ENCODE measurements at places on chromosomes 5 and 9.

DNA sequence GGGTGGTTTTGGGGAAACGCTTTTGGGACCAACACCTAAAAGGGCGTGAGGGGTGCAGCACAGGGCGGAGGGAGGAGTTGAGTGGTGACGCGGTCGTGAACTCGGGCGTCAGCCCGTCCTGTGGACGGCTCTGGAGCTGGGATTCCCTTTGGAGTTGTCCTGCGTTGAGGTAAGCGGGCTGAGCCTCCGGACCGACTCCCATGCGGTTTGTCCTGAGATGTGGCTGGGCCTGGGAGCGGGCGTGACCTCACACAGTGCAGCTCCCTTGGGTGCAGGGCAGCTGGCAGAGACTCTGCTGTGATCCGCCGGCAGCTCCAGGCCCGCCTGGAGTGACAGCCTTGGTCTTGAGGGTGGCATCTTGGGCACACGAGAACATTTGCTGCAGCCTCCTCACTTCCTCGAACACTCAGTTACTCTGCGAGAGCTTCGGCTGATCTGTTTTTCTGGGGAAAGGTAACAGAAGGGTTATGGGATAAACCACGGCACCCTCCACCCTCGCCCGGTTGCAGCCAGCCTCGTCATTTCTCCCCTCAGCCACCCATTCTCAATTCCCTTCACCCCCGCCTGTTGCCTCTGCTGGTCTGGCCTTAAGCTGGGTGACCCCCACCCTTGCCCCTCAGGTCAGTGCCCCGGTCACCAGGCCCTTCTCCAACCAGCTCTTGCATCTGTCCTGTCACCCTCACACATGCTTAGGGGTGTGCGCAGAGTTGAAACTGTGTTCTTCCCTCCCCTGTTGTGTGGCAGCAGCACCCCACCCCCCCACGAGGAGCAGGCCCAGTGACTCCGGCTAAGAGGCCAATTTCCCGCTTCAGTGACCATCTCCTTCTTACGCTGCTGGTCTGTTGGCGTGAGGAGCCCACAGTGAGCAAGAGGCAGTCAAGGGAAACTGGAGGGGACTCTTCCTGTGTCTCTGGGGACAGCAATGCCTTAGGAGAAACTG lies 94.2 kb upstream of the COL5A1 start:
- no peak for DNase-seq

DNA sequence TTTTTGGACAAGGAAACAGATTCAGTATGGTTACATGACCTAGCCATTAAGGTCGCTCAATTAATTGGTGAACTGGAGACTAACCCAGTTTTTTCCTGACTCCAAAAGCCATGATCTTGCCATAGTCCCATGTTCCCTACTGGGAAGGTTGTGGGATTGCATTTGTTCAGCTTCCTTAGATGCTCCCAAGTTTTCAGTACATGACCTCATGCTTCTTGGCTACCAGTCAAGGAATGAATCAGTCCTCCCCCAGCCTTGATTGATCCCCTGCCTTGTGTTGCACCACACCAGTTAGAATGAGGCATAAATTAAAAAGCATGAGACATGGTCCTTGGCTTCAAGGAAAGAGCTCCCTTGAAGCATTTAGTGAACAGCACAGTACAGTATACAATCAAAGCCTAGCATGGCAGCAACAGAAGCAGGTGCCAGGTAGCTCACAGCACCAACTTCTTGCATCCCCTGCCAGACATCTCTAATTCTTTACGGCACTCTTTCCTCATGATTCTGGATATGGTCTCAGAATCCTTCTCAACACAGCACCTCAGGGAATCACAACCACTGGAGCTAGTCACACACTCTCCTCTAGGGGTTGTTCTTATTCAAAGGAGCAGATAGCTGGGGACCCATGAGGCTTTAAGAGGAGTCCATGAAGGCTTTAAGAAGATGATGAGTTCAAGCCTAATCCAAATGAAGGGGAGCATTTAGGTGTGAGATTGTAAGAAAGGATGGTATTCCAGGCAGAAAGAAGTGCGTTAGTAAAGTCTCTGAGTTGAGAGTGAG lies 295.5 kb upstream of the CLINT1 start:
- no peak for DNase-seq

DNA sequence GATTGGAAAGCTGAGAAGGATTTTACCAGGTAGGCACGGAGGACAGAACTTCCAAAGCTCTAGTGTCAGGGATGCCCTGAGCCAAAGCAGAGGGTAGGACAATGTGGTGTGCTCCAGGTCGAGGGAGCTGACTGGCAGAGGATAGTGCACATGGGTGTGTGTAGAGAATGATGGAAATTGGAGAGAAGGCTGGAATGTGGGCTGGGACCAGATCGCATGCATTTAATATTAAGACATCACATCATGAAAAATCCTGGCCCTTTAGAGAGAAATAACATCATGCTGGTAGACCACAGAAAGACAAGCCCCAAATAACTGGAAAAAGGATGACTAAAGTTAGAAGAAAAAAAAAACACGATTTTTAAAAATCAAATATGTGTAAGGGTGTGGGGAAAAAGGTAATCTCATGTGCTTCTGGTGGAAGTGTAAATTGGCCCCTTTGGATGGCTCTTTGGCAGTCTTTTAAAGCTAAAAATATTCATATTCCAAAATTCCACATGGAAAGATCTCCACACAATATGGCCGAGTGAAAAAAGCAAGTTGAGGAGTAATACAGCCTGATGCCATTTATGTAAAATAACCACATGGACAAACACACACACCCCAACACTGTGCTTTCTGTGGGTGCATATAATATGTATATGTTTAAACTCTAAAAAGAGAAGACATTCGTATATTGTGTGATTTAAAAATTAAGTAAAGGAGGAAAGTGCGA lies 67.0 kb upstream of the TGFBR1 start:
- DNase-seq, result no peak

GRCh38 chr9:63816751-63817621 lies 1468.0 kb downstream of the FOXD4L5 start:
- DNase-seq, result no peak

GRCh38 chr5:54736003-54736797 lies 218.6 kb downstream of the SNX18 start:
- DNase-seq, result no peak

DNA sequence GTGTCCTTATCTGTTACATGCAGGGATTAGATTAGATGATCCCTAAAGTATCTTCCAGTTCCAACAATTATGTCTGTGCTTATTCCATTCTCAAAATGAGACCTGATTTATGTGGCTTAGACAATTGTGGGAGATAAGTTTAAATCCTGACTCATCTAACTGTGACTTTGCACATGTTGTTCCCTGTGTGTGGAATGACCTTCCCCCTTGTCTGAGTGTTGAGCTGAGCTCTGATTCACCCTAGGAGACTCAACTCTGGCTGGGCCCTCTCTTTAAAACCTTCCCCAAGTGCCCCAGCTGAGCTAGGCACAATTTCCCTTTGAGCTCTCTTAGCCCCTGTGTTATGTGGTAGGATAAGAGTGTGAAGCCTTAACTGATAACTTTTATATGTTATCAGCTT lies 118.9 kb upstream of the ELL2 start:
- no peak for DNase-seq

DNA sequence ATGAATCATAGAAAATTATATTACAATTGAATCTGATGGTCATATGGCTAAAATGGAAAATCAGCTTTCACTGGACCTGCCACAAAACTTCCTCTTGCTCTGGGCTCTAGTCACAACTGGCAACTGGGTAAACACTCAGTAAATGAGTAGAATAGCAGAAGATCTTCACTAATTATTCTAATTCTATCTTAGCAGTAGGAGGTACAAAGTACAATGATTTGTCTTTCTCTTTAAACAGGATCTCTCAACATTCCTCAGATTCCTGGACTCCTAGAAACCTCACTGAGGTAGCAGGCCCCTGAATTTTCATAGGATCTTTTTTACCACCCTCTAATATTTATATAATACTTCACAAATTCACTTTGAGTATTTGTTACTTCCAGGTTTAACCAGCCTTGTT lies 239.9 kb upstream of the SMARCA2 start:
- no peak for DNase-seq

DNA sequence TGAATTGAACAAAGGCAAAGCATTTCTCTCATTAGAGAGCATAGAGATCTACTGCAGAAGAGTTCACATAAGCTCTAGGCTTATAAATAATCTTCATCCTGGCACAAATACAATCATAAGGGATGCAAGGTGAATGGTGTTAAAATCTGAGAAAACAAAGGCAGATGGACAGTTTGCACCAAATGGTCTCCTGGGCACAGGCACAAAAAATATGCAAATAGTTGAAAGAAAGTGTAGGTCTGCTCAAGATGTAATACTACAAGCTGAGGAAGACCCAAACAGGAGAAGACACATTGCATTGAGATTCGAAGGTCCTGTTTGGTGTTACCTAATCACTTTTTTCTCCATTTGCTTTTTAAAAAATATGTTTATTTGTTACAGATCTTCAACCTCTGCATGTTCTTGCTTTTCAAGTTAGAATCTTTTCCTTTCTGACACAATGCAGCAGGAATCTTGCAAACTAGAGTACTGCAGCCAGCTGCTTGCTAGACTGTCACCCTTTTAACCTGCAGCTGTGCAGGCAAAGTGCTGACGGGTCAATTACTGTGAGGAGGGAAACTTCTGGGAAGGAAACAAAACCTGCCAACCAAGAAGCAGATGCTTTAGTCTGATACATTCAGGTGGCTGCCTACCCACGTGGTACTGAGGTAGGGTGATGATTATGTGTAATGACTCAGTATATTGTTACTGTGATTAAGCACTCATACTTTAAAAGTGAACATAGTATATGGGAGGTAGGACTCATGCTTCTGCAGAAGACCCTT lies 1048.6 kb upstream of the SEMA6A start:
- DNase-seq, result no peak

GRCh38 chr5:57432876-57433275 lies 49.7 kb downstream of the ACTBL2 start:
- DNase-seq, result no peak

- DNase-seq, result no peak
These were observed 61.7 kb downstream of the KLF9 start for GRCh38 chr9:70352802-70353201.

DNA sequence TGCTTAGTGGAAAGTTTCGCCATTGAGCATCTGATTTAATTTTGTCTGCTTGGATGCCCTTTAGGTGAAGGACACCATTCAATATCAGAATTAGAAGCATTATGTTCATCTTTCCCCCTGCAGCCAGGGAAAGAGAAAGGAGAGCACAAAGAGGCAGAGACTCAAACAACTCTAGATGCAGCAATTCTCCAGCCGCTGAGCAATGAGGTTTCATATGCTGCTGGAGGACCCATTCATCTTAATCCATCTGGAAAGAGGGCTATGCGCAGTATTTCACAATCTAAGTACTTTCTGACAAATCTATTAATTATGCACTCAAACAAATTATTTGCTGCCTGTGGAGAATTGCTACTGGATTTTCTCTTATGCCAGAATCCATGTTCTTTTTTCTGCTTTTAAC lies 527.0 kb upstream of the TUSC1 start:
- no peak for DNase-seq

GRCh38 chr9:35653611-35654010 lies 2.9 kb upstream of the SIT1 start:
- DNase-seq, result no peak

GRCh38 chr5:60339691-60340201 lies 360.2 kb downstream of the DEPDC1B start:
- no peak for DNase-seq

GRCh38 chr5:151154931-151155774 lies 2.4 kb downstream of the ANXA6 start:
- no peak for DNase-seq

DNA sequence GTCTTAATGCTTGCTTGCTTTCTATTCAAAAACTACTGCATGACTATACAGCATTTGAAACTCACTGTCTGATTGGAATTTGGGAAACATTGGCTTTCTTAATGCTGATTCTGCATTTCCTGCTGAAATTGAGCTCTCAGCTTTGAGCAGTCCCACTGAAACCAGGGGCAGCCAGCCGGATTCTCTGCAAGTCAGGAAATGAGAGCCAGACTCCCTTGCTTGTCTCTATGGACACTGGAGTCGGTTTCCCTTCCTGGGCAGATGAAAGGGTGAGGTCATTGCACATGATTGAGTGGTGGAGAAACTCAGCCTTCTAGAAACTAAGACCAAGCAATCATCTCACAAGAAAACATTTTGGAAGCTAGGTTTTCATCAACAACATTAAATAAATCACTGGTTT lies 119.7 kb upstream of the SPATA31C2 start:
- DNase-seq, result no peak

- no peak for DNase-seq
These were observed 38.2 kb upstream of the DMXL1 start for GRCh38 chr5:119032656-119033055.

GRCh38 chr9:68541568-68541967 lies 885 bp upstream of the TMEM252 start:
- DNase-seq, result no peak

GRCh38 chr5:113182658-113183344 lies 206.2 kb downstream of the DCP2 start:
- DNase-seq, result no peak

GRCh38 chr9:111799915-111800526 lies 5.3 kb upstream of the SHOC1 start:
- no peak for DNase-seq

GRCh38 chr9:83130541-83130940 lies 67.6 kb upstream of the RASEF start:
- DNase-seq, result no peak

- DNase-seq, result peak; percentile 82
These were observed 142.3 kb upstream of the ANKH start for GRCh38 chr5:15013654-15014463.

DNA sequence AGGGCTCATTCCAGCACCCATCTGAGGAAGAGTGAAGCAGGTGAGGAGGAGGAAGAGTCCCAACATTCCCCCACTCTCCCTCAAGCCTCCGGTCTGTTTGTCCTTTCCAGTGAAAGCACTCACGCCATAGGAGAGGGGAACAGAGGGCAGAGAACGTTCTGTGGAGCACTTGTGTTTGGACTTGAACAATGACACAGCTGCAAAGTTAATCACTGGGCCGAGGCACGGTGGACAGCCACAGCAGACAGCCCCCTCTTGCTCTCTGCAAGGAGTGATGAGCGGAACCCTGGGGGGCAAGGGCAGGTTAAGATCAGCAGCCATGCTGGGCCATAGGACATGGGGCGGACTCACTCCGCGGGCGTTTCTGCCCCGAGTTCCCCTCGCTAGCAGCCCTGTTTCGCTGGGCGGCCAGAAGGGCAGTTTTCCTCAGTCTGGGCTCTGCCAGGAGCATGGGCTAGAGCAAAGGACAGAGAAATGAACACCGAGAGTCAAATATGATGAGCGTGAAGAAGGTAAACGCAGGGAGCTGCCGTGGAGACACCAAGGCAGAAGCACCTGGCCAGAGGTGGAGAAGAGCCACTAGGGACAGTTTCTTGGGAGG lies 185.7 kb downstream of the GAPVD1 start:
- DNase-seq, result no peak
